NCI-H146 (cell line): ENCODE measurements at places on chromosomes 11 and 22.
A peak's percentile ranks its signal among the peaks of the same experiment; 100 is the strongest.

- DNase-seq = no peak
Measured at GRCh38 chr11:26909515-26909914, 84.4 kb upstream of the FIBIN start.

DNA sequence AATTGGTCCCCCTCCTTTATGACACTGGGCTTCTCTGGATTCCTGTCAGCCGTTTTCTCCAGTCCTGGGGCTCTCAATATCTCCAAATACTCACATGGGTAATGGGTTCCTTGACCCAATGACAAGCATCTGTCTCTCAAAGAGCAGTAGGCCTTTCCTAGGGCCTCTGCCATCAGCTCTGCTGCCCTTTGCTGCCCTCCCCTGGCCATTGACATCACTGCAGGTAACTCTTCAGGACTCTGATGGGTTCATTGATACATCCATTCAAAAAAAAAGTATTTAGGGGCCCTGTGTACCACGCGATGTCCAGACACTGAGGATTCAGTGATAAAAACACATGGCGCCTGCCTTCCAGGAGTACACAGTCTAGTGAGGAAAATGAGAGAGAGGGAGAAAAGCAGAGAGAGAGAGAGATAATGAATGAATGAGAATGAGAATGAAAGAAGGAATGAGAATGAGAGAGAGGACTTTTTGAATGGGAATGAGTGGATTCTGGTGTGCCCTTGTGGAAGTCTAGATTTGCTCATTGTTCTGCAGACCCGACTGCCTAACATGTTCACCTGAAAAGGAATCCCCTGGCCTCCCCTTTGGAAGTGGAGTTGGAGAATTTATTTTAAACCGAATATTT lies 42.6 kb upstream of the OLFML1 start:
- DNase-seq = no peak

- DNase-seq = no peak
Measured at GRCh38 chr11:59289356-59290181, 69.1 kb upstream of the OR5AN1 start.

- no peak for DNase-seq
Measured at GRCh38 chr11:82969811-82970210, 68.3 kb downstream of the DDIAS start.

DNA sequence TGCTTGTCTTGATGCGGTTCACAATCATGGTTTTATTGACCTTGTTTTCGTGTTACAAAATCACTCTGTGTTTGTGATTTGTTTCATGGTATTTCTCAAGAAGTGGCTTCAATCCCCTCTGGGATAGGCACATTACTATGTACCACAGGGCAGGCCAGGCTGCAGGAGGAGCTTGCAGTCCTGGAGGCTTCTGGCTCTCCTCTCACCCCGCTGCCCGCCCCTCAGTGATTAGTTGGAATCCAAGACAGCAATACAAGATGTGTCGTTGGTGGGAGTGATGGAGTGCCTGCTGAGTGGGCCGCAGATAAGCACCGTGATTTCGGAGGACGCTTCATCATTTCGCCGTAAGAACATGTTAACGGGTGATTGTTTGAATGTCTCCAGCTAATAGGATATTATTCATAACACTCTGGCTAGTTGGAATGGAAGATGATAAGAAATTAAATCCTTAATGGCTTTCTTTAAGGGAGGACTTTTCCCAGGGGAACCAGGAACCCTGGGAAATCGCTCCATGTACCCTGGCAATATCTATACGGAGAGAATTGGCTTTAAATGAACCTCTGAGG lies 384.4 kb downstream of the MIAT start:
- DNase-seq = no peak

DNA sequence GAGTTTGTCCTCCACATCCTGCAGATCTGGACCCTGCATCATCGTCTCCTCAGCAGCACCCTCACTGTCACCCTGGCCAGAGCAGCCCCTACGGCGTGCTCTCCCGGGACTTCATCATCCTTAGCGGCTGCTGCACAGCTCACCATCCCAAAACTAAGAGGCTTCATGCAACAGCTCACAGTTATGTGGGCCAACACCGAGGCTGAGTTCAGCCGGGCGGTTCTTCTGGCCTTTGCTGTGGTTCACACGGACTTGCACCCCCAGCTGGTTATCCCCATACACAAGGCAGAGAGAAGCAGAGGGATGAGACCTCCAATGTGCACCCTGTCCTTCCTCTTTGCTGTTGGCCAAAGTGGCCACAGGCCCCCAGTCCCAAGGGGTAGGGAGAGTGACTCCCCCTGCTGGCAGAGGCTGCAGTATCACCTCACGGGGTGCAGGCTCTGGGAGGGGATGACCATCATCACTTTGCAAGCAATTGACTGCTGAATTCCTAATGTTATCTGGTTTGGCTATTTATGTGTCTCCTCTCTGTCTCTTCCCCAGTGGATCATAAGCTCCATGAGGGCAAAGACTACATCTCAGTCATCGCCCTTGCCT lies 276.8 kb downstream of the BRD1 start:
- no peak for DNase-seq

- no peak for DNase-seq
Measured at GRCh38 chr11:119615003-119615881, 113.8 kb downstream of the NECTIN1 start.

GRCh38 chr11:117861151-117862018 lies 15.1 kb downstream of the FXYD6 start:
- DNase-seq = peak; percentile 89

DNA sequence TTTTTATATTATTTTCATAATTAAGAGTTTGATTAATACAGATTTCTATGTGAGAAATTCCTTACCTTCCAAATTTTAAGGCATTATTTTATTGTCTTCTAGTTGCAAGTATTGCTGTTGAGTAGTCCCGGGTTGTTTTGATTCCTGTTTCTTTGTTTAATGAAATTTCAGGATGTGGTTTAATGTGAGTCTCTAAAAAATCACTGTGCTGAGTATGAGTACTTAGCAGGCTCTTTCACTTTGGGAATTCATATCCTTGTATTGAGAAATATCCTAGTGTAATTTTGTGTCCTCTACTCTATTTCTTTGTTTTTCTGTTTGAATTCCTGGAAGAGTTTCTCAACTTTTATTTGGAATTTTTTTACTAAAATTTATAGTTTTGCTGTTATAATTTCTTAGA lies 113.2 kb downstream of the TMEM135 start:
- DNase-seq = no peak

- DNase-seq = no peak
Measured at GRCh38 chr11:69898123-69898522, 78.9 kb upstream of the FGF3 start.

GRCh38 chr22:27157666-27158370 lies 500.4 kb downstream of the MIAT start:
- DNase-seq = no peak

- no peak for DNase-seq
Measured at GRCh38 chr11:26286472-26287066, 45.4 kb upstream of the ANO3 start.

- DNase-seq = no peak
Measured at GRCh38 chr11:120280600-120281051, 40.7 kb downstream of the POU2F3 start.

DNA sequence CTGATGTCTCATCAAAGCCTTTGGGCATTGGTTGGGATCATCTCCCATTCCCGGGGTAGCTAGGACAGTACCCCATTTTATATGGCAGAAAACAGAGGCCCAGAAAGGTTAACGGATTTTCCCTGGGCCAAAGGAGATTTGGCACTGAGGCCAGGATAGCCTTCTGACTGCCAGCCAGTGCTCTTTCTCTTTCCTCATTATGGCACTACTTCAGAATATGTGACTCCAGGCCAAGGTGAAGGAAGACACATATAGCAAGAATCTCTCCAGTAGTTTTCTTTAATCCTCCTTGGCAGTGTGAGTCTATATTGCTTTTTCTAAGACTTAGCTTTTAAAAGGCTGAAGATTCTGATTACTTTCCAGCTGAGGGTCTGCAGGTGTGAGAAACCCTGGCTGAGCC lies 94.8 kb upstream of the AMOTL1 start:
- DNase-seq = no peak

DNA sequence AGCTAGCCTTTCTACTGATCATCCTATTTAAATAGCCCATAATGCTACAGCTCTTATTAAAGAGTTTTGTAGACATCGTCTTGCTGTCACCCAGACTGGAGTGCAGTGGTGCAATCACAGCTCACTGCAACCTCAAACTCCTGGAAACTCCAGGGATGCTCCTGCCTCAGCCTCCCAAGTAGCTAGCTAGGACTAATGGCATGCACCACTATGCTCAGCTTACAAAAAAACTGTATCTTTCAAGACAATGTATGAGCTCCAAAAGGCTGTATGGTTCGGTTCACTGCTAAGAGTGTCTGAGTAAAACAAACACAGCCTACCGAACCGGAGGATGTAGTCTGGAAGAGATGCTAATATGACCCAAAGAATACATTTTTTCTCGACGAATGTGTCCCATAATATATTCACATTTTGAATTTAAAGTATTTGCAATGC lies 2.6 kb downstream of the TAF1D start:
- no peak for DNase-seq

DNA sequence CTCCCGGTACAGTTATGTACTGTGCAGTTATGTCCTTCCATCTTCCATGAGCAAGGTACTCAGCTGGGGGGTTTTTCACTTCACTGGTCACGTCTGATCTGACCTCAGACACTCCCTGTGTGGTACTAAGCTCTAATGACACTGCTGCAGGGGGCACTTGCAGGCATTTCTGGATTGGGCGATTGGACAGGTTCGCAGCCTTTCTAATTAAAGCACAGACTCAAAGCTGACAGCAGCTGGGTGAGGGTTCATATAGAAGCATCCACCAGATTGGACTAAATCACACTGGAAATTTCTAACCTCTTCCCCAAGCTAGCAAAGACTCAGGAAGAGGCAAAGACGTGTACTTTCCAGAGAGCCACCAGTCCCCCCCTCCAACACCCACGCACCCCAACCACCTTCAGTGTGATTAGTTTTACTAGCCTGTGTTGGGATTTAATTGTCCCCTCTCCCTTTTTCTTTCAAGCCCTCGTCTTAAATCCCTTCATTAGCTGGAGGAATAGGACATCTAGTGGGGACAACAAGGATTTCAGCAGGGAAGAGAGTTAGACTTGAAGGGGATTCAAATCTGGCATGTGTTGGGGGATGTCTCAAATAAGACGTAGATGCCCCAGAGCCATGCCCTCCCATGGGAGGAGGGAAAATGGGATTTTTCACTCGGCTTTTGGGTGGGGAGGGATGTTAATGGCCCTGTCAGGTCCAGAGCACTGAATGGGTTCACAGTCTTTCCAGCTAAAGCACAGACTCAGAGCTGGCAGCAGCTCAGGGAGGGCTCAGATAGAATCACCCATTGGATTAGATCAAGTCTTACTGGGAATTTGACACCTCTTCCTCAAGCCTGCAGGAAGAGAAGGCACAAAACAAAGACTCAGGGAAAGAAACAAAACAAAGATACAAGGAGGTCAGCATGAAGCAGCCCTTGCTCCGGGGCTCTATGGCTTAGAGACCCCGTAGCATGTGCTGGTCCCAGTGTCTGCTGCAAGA lies 10.9 kb downstream of the INS start:
- peak; percentile 20 for DNase-seq

- peak; percentile 50 for DNase-seq
Measured at GRCh38 chr11:9264316-9265210, 587 bp downstream of the DENND5A start.

DNA sequence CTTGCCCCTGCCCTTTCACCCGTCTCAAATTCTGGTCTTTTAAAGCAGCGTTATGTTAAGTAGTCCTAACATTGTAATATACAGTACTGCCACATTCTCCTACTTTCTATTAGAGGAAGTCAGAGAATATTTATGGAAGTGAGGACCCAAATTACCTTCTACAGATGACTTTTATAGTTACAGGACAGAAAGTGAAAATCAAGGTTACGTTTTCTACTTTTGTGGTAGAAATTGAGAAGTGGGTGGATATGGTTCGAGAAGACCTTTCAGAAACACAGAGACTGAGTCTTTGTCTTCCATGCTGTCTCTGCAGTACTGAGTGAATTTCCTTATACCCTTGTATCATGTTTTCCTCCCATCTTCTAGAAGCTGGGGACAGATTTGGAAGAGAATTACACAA lies 17.1 kb downstream of the SC5D start:
- DNase-seq = no peak

- DNase-seq = no peak
Measured at GRCh38 chr11:56948991-56949515, 39.7 kb upstream of the OR5AK2 start.

- DNase-seq = no peak
Measured at GRCh38 chr11:18865951-18866350, 73.3 kb downstream of the MRGPRX1 start.

GRCh38 chr11:62928011-62928410 lies 6.8 kb upstream of the CHRM1 start:
- peak; percentile 11 for DNase-seq

- peak; percentile 87 for DNase-seq
Measured at GRCh38 chr11:82867495-82868082, 32.6 kb downstream of the PRCP start.

DNA sequence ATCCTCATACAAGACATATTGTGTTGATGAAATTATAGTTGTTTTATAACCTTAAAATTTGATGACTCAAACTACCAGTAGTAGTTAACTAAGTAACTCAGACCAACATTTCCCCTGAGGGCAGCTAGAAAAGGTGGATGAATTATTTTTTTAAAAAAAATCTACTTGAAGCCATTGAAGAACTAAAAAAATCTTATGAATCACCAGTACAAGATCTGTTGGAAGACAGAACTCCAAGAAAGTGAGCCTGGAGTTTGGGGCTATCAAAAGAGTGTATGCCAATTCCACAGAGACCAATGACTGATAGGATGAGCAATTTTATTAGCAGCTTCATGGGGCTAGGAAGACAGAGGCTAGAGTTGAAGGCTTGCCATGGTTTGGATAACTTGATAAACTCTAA lies 72.4 kb downstream of the CYP2R1 start:
- no peak for DNase-seq

- no peak for DNase-seq
Measured at GRCh38 chr22:29480262-29480511, 169 bp downstream of the NEFH start.

DNA sequence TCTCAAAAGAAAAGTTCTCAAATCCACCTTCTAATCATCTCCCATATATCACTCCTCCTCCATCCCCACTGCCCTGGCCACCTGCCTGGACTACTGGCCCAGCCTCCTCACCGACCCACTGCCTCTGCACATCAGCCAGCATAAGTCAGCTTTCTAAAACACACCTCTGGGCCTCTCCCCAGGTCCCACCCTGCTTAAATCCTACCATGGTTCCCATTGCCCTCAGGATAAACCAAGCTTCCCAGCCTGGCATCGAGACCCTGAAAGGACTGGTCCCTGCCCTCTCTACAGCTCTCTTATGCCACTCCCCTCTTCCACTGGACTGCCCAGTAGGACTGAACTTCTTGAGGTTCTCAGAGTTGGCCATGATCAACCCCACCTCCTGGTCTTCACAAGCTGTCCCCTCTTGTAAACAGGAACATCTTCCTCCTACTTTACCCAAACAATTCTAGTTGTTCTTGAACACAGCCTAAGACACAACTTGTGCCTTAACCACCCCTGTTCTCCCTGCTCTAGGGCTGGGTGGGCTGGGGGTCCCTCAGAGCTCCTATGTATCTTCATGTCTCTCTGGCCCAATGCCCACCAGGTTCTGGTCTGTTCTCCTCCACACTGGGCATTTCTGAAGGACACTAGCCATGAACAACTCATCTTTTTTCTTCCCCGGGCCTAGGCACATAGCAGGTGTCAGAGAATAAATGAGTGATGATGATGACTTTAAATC lies 12.6 kb upstream of the P2RY6 start:
- no peak for DNase-seq

GRCh38 chr22:40314041-40314440 lies 32.3 kb upstream of the ADSL start:
- DNase-seq = no peak
